ENCODE measurements at places on chromosomes 16 and 17.

GRCh38 chr16:69845181-69845580 is 83.0 kb downstream of the WWP2 start:
- no peak for DNase-seq

- no peak for DNase-seq
These were observed 235.2 kb downstream of the CPPED1 start for GRCh38 chr16:12568438-12568837.

DNA sequence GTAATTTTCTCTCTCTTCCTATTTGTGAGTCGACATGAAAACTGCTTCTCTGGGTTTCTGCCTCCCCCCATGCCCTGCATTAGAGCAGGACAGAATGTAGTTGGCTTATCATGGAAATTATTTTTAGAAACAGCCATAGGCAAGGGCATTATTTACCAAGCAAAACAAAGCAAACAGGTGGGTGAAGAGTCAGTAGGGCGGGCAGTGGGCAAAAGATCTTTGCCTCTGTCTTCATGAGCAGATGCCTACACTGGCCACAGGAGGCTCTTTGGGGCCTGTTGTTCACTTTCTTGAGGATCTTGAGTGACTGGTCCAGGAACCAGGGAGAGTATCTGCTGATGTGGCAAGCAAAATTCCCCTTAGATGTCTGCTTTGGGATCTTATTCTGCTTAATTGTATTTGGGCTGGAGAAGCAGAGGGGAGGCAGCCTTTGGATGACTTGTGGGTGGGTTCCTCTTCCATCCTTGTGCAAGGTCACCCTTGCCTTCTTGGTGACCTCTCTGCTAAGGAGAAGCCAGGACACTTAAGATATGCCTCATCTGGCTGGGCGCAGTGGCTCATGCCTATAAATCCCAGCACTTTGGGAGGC is 42.5 kb upstream of the CLEC19A start:
- no peak for DNase-seq

GRCh38 chr16:28155293-28155692 is 56.5 kb downstream of the XPO6 start:
- no peak for DNase-seq

DNA sequence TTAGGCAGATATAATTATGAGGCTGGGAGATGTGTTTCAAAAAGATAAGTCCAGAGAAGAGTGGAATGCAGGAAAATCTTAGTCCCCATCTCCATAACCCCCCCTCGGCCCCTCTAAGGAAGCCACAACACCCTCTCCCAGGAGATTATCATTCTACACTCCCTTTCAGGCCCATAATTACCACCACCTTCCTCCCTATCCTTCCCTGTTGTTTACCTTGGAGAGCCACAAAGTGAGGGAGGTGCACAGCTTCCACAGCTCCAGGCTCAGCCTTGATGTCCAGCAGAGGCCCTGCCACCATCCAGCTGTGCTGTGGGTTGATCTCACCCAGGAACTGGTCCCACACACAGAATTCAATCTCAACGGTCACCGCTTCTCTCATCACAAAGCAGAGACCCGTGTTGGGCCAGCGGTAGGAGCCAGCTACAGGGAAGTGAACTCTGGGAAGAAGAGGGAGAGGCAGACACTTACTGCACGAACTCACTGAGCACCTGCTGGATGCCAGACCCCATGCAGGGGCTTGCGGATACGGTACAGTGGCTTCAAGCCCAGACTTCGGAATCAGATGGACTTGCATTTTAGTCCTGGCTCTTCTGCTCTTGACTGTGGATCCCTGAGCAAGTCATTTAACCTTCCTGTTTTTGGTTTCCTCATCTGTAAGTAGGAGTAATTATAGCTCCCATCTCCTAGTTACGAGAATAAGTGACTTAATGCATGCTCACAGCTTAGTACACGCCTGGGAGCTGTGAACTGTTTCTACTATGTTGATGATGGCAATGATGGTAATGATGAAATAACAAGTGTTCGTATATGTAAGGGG is 44.1 kb downstream of the MIS12 start:
- no peak for DNase-seq

- no peak for DNase-seq
These were observed 13.7 kb downstream of the N4BP1 start for GRCh38 chr16:48596326-48596725.

- DNase-seq = no peak
These were observed 331.4 kb upstream of the CDH5 start for GRCh38 chr16:66035096-66035495.

DNA sequence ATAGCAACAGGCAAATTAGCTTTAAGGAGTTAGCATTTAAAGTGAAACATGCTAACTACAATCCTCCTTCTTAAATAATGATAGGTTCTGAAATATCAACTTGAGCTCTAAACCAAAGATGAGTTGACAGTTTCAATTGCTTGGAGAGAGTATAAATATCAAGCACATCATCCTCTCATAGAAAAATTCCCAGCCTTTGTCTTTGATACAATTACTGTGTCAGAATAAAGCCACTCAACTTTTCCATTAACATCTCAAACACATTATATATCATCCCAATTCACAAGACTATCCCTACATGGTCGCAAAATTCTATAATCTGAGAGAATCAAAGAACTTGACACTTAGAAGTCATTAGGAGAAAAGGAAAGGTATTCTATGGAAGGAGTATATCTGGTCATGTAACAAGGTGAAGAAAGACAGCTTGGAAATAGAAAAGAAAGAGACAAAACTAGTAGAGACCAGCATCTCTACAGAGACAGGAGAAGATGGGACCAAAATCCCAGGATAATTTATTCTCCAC is 189.8 kb downstream of the CEP112 start:
- no peak for DNase-seq

DNA sequence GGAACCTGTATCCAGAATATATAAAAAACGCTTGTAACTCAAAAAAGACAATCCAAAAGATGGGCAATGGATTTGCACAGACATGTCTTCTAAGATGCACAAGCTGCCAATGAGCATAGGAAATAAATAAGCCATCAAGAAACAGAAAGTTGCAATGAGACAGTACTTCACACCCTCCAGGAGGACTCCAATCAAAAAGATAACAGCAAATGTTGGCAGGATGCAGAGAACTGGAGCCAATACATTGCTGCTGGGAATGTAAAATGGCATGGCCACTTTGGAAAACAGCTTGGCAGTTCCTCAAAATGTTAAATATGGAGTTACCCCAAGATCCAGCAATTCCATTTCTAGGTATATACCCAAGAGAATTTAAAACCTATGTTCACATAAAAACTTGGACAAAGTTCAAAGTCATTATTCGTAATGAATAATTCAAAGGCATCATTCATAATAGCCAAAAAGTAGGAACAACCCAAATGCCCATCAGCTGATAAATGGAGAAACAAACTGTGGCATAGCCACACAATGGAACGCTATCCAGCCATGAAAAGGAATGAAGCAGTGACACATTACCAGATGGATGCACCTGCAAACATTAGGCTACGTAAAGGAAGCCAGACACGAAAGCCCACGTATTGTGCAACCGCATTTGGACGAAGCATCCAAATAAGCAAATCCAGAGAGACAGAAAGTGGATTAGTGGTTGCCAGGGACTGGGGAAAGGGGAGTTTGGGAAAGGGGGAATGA is 25.6 kb downstream of the GGA2 start:
- DNase-seq = no peak

GRCh38 chr16:27472091-27473020 is 70.4 kb downstream of the IL21R start:
- DNase-seq = no peak

DNA sequence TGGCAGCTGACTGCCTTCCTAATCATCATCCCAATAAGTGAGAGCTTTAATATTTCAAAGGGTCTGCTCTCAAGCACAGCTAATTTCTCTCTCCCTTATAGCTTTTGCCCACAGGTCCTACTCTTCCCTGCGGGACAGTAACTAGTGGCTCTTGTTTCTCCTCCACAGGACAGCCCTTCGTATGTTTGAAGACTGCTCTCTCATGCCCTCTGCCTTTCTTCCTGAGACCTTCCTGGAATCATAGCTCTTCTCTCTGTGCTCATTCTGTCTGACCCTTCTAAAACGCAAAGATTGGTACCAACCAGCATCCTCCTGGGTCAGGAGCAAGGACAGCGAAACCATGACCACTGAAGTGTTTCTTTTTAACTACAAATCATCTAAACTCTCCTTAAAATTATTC is 168.9 kb downstream of the GRIN2A start:
- DNase-seq = no peak

- DNase-seq = no peak
These were observed 57.1 kb upstream of the KIF2B start for GRCh38 chr17:53765609-53766008.

DNA sequence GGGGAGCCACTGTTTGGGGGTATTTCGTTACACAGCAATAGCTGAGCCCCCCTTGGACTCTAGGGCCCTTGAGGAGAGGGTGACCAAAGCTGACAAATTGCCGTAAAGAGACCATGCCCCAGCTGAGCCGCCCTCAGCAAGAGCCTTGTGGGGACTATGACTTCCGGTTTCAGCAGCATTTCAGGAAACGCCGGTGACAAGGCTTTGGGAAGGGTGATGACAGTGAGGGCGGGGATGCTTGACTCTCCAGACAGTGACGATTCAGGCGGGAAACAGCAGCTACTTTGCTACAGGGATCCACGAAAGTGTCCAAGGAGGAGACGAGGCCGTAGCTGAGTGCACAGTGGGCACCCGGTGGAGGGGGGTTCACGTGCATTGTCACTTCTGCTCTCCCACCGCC is 360.8 kb downstream of the C16orf95 start:
- no peak for DNase-seq

DNA sequence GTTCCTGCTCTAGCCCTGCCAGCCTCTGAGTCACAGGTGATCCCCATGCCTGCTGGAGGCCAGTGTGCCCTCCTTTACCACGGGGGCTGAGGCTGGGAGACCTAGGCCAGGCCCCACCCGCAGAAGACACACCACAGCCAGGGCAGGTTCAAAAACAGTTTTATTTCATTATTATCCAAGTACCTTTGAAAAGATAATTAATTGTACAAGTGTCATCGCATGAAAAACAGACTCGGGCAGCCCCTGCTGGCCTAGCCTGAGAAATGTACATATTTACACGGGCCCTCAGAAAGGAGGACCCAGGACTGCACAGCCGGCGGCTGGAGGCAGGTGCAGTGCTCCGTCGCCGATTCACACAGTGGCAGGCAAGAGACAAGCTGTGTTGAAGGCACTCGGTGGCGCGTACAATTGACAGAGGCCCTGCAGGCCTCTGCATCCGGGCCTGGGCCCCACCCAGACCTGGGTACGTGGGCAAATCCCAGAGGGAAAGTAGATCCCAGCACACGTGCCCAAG is 4.4 kb downstream of the PDIA2 start:
- DNase-seq = no peak

- no peak for DNase-seq
These were observed 52.0 kb downstream of the LDHD start for GRCh38 chr16:75064403-75065148.

Data from stimulated activated CD8-positive, alpha-beta memory T cell treated with anti-CD3 and anti-CD28 coated beads, Interleukin-4, amount 100 ng/mL, for 1 hour (primary cell).